ENCODE measurements at places on chromosomes 3 and 15.

- no peak for DNase-seq
These were observed 77.2 kb downstream of the VPS13C start for GRCh38 chr15:61983081-61983480.

- DNase-seq = no peak
These were observed 244.4 kb upstream of the STAC start for GRCh38 chr3:36135863-36136262.

DNA sequence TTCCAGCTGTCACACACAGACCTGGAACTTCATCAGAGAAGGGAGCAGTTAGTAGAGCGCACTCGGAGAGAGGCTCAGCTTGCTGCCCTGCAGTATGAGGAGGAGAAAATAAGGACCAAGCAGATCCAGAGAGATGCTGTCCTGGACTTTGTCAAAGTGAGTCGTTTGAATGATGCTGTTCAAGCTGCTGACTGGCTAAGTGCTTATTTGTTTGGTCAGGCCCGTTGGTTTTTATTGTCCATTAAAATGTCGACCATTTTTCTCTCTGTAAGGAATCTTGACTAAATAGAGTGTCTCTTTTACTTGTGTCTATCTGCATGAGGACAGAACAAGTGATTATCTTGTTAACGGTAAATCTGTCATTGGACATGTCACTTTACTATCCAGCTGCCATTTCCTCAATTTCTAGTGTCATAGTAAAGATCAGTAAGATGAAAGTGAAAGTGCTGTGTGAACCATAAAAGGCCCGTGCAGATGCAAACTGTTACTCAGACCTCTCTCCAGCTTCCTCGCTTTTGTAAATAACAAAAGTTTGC is 56.9 kb downstream of the LRCH3 start:
- peak; percentile 21 for DNase-seq

GRCh38 chr3:54127499-54128056 is 5.2 kb downstream of the CACNA2D3 start:
- no peak for DNase-seq

- DNase-seq = no peak
These were observed 31.4 kb downstream of the HRH1 start for GRCh38 chr3:11185564-11186317.

DNA sequence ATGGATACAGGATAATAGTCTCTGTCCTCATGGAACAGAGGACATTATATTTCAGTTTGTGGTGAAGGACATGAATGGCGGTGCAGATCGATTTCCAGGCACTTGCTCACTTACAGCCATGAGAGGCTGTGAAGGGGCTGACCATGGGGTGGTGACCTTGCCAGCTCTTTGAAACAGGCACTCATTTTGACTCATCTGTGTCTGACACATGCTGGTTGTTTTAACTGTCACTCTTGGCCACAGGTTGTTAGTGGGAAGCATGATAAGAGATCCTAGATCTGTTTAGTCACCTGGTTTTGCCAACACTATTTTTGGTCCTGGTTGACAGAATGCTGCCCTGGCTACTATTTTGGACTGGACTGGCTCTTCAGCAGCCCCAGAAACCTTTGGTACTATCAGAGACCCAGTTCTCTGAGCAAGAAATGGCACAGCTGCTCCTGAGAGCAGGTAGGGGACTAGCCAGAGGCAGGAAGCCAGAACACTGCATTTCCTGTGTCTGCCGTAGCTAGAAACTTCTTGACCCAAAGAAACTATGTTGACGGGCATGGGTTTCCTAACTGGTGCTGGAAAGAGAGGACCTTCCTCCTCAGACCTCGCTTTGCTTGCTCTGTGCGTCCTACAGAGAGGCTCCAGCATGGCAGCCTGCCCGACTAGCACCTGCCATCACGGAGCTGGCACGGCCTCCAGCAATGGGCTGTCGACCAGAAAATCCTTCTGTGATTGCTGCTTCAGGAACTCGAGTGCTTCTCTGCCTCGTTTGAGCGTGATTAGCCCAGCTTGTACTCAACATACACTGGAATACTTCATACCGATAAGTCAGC is 6.3 kb downstream of the PXYLP1 start:
- DNase-seq = no peak

- peak; percentile 76 for DNase-seq
These were observed 58.0 kb downstream of the CHD2 start for GRCh38 chr15:92958105-92958504.

- no peak for DNase-seq
These were observed 5.1 kb downstream of the HIGD2B start for GRCh38 chr15:72680931-72681330.

DNA sequence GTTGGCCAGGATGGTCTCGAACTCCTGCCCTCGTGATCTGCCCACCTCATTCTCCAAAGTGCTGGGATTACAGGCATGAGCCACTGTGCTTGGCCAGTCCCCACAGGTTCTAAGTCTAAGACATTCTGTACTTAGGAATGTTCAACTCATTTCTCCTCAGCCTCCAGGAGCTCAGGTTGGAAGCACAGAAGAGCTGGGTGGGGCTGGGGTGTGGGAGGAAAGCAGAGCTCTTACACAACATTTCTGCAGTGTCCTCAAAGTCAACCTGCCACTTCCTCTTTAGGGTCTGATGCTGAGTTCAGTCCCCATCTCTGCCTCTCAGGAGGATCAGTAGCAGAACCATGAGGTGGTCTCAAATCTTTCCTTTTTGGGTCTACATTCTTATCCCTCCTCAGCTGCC is 75.5 kb downstream of the MRPL46 start:
- no peak for DNase-seq

GRCh38 chr3:9119331-9119730 is 130.1 kb downstream of the SRGAP3 start:
- no peak for DNase-seq

- no peak for DNase-seq
These were observed 34.8 kb downstream of the COMMD2 start for GRCh38 chr3:149717391-149718056.

DNA sequence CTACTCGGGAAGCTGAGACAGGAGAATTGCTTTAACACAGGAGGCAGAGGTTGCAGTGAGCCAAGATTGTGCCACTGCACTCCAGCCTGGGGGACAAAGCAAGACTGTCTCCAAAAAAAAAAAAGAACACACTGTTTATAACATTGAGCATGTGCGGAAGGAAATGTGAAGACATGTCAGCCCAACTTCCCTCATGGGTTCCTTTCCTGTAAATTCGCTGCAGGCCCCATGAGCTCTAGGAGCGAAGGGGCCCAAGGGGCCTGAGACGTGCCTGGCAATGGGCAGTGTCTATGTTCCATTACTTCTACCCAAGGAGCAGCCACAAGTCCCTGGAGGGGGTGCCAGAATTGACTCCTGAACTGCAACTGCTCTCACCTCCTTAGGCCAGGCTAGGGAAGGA is 3.2 kb downstream of the PFKFB4 start:
- no peak for DNase-seq

DNA sequence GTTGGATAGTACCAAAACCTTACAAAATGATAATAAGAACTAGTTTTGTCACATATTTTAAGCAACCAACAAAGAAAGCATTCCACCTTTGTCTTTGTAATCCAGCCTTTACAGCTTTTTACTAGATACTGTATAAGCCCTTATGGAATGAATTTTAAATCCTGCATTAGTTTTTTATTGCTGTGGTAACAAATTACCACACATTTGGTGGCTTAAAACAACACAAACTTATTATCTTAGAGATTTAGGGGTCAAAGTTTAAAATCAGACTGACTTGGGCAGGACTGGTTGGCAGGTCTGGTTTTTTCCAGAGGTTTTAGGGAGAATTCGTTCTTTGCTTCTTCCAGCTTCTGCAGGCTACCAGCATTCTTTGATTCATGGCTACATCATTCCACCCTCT is 108.5 kb upstream of the NLGN1 start:
- DNase-seq = no peak

- DNase-seq = no peak
These were observed 11.0 kb downstream of the GABPB1 start for GRCh38 chr15:50344006-50344464.

DNA sequence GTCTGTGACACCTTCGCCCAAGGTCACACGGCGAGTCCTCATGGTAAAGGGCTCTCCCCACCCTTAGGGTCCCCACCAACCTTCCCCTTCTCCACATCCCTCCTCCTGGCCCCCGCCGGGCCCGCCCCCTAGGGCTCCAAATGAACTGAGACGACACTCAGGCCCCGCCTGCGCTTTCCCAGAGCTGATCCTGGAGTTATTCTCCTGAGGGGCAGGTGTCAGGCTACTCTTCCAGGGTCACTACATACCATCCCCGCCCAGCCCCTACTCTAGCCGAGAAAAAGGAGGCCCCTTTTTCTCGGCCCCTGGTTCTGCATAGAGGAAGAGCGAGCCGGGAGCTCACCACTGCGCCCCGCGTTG is 292 bp downstream of the USP4 start:
- peak; percentile 7 for DNase-seq

- DNase-seq = no peak
These were observed 70.2 kb upstream of the ARRDC4 start for GRCh38 chr15:97890307-97890706.

DNA sequence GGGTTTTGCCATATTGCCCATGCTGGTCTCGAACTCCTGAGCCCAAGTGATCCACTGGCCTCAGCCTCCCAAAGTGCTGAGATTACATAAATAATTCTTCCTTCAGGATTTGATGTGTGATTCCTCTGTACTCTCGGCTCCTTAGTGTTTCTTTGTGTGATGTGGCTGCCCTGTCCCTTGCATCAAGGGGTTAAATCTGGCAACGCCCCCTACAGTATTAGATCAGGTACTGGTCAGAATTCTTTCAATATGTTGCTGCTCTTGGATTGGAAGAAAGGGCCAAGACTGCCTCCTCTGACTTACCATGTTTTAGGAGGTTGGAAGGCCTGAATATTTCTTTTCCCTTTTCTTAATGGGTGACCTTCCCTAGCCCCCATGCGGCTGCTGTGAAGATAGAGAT is 390.6 kb upstream of the WNT5A start:
- no peak for DNase-seq

DNA sequence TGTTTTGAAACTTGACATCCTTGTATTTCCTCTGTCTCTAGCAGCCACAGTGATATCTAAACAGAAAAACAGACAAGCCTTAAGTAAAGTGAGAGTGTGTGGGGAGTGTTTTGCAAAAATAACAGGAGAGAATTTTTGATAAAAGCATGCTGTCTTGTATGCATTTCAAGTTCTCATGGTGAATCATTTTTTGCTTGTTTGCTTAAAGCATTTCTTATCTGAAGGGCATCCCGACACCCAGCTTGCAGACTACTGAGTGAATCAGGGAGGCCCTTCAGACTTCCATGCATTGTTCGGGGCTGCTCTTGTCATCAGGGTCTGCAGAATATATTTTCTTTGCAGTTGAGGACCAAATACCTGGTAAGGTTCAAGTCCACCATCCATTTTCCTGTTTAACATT is 8.5 kb downstream of the CGNL1 start:
- no peak for DNase-seq

DNA sequence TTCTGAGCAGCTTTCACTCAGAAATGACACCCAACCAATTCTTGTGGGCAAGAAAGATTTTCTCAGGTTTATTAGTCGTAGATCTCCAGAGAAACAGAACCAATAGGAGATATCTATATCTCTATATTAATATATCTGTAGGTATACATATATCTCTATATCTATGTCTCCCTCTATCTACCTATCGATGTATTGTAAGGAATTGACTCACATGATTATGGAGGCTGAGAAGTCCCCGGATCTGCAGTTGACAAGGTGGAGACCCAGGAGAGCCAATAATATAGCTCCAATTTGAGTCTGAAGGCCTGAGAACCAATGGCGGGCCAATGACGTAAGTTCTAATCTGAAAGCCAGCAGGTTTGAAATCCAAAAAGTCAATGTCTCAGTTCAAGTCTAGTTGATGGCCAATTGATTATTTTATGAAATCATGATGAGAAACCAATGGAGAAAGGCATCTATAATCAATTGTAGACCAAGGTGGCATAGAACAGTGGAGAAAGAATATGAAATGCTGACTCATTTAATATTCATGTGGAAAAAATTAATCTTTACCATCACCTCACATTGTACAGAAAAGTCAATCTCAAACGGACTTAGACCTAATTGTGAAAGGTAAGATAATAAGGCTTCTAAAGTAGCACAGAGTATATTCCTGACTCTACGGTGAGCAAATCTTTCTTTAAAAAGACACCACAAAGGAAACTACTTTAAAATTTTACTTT is 65.6 kb upstream of the CHRNA7 start:
- no peak for DNase-seq

GRCh38 chr3:107106316-107106715 is 270.9 kb upstream of the CCDC54 start:
- no peak for DNase-seq

DNA sequence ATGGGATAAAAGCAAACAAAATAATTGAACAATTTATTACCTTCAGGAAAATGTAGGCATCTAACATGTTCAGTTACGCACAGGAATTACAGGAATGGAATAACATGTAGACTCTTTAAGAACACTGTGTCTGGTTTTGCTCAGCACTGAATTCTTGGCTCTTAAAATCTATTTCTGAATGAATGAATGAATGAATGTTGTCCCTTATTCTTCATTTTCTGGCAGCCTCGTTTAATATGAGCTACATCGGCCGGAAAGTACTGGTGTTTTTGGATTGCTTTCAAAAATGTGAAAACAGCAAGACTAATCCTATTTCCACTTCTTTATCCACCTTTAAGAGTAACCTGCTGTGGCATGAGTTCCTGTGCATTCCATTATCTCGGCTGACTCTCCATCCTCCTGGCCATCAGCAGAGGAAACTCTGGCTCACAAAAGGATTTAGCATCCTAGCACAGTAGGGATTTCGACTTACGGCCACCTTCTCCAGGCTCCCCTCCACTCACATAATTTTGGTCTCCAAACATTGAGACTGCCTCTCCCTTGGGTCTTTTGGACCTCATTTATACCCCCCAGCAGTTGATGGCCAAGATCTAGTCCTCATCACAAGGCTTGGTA is 145.3 kb downstream of the FOXP1 start:
- no peak for DNase-seq

DNA sequence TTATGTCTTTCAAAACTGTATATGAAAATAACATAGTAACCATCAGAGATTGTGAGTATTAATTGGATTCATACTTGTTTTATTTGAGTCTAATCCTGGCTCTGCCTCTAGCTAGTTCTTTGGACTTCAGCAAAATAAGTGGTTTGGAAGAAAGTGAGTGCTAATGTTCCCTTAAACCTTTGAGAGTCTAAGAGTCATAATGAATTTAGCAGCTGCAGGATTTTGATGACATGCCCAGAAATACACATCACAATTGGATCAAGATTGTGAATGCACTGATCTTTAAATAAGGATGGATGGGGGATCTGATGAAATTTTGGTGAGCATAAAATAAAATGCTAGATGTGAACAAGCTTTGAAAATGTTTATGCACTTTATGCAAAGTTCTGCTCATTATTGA is 79.9 kb upstream of the FAM98B start:
- no peak for DNase-seq
